Activated T-helper 1 cell treated with anti-CD3 and anti-CD28 coated beads, Interleukin-12 subunit alpha, Interleukin-12 subunit beta, Interleukin-2, Interleukin-4 antibody, amounts not matched to agents 30 ng/mL and 10 ng/mL and 1 ng/mL, durations not matched to agents 14 hours and 24 hours and 36 hours (primary cell): ENCODE measurements at places on chromosomes 11 and 22.

- DNase-seq = no peak
Measured at GRCh38 chr11:64084951-64085710, 49.4 kb downstream of the FLRT1 start.

GRCh38 chr11:56706486-56706885, 7.6 kb downstream of the OR9G1 start:
- no peak for DNase-seq

GRCh38 chr11:26193694-26194365, 138.1 kb upstream of the ANO3 start:
- DNase-seq = no peak

DNA sequence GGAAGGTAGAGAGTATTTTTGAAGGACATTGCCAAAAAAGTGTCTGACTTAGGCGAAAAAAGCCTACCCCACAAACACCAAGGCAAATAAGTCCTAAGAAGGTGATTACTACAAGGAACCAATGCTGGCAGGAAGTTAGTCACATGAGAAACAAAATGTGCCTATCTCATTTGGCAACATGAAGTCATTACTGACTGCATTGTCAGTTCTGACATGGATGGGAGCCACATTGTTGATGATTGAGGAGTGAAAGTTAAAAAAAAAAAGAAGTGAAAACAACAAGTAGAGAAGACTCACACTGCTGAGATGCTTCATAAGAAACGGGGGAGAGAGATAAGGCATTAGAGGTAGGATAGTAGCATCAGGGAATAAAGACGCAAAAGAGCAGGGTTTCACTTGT, 141.5 kb upstream of the FAT3 start:
- DNase-seq = no peak

GRCh38 chr11:44112091-44112821, 16.8 kb downstream of the EXT2 start:
- DNase-seq = no peak
